ENCODE measurements at places on chromosomes 7 and 10.
A peak's percentile ranks its signal among the peaks of the same experiment; 100 is the strongest.

GRCh38 chr10:35090162-35090954 is at the start of gene CUL2:
Gene CUL2 (minus strand): TSS chr10:35090341. CDS start chr10:35071317, 19,024 bp downstream.
- peak; percentile 96 for DNase-seq

DNA sequence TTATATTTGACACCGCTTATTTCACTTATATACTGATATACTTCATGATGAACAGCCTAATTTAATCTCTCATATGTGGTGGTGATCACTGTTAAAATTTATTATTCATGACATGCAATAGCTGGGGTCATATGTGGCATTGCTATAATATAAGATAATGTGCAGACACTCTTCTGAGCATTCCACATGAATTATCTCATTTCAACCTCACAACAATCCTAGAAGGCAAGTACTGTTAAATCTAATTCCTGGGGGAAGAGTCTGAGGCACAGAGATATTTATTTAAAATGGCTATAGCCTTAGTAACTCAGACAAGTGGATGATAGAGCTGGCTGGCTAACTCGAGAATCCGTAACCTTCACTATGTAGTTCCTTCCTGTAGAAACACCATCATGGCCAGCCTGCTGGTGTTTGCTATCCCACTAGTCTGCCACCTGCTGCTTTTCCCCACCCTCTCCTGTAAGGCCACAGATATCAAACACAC is 46.6 kb upstream of the A1CF start:
- no peak for DNase-seq

- DNase-seq = no peak
These were observed 1179.5 kb upstream of the C7orf33 start for GRCh38 chr7:147411096-147411495.

DNA sequence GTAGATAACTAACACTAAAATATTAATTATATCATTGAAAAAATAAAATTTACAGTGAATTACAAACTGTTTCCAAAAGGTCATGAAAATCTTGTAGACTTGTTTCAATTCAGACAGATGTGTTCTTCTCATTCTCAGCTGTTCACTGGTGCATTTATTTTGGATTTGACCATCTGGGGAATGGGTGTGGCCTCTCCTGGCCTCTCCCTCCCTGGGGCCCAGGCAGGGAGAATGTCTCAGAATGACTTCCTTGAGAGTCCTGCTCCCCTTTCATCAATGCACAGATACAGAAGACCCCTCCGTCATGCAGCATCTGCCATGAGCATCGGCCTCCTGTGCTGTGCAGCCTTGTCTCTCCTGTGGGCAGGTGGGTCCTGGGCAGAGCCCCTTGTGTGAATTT is 192.8 kb upstream of the PRSS58 start:
- DNase-seq = no peak

DNA sequence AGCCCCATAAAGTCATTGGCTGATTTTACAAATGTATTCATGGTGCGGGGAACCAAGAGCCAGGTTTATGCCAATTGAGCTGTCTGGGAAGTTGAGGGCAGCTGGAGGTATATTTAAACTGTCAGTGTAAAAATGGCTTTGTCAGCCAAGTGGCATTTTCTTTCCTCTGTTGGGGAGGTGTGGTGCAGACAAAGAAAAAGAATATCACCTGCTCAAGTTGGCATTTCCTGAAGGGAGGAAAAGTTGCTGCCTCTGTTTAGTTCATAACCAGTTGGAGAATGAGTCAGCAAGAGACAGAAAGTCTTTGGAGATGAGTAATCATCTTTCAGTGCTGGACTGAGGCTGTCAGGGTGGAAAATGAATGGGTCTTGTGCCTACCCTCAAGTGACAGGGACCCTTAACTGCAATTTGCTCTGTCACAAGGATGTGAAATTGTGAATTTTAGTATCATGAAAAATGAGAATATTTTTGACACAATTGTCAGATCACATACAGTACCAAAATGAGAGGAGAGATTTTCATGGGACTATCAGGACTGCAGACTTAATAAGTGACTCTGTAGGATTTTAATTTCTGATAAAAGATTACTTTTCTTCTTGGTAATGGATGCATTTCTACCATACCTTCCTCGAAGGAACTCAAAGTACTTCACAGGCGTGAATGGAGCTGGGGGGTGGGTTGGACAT is 137.3 kb downstream of the ANLN start:
- DNase-seq = no peak

DNA sequence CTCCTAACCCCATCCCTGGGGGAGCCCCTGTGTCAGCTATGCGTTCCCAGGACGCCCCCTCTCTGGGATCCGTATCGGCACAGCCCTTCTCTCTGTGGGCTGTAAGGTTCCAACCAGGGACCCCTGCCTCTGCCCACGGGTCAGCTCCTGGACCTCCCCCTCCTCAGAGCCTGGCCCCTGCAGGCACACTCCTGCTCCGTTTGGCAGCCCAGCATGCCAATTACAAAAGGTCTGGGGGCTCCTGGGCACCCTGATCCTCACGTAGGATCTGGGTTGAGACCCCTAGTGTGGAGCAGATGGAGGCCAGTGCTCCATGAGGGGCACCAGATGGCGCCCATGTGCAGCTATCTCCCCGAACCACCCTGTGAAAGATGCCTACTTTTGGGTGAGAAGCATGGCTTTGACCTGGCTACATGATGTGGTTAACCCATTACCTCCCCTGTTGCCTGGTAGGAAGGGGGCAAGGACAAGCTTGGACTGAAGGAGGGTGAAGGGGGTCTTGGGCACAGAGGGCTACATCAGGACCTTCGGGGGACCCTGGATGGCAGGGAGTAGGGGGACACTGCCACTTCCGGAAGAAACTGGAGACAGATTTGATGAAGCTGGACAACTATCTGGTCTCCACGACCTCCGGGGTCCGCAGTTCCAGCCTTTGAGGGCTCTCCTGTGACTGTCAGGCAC is 9.0 kb downstream of the TACR2 start:
- DNase-seq = no peak

DNA sequence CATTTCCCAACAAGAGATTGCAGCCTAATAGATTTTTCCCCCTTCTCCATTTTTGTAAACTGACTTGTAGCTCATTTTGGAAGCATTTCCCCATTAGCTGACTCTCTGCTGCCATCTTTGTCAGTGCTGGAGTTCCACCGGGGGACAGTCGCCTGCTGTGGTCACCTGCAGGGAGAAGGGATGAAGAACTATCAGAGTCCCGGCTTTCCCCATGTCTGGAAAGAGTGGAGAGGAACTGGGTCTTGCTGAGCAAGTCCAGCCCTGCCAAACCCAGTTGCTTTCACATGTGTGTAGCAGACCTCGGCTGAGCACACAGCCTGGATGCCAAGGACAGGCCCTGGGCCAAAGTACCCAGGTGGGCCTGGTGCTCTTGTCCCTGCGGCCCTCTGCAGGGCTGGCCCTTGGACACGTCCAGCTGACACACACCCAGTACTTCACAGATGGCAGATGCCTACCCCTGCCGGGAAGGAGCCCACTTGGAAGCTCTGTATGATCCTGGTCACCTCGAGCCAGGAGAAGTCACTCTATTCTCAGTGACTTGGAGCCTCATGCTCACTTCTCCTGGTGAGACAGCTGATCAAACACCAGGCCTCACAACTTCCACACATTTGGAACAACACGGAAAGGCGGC is 157.3 kb upstream of the NPVF start:
- DNase-seq = no peak

- DNase-seq = no peak
These were observed 11.3 kb downstream of the NPTX2 start for GRCh38 chr7:98628418-98628817.

All from upper lobe of right lung (tissue), 1 donor.